ENCODE measurements at places on chromosomes 5 and 9. TPM values are rescaled to one million over a fixed set of nuclear protein-coding genes. Genes with fewer than 3 reads are reported as not detected.

The DHFR gene
- 131 TPM for total RNA-seq

DNA sequence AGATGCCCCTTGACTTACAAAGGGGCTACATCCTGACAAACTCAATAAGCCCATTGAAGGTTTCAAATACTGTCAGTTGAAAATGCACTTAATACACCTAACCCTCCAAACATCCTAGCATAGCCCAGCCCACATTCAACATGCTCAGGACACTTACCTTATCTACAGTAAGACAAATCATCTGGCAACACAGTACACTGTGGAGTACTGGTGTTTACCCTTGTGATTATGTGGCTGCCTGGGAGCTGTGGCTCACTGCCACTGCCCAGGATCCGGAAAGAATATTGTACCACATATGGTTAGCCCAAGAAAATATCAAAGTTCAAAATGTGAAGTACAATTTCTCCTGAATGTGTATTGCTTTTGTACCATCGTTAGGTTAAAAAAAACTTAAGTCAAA is 562.2 kb downstream of the HTR1A start:
- no peak for DNase-seq

The TUSC1 gene
- total RNA-seq: 11.7 TPM

DNA sequence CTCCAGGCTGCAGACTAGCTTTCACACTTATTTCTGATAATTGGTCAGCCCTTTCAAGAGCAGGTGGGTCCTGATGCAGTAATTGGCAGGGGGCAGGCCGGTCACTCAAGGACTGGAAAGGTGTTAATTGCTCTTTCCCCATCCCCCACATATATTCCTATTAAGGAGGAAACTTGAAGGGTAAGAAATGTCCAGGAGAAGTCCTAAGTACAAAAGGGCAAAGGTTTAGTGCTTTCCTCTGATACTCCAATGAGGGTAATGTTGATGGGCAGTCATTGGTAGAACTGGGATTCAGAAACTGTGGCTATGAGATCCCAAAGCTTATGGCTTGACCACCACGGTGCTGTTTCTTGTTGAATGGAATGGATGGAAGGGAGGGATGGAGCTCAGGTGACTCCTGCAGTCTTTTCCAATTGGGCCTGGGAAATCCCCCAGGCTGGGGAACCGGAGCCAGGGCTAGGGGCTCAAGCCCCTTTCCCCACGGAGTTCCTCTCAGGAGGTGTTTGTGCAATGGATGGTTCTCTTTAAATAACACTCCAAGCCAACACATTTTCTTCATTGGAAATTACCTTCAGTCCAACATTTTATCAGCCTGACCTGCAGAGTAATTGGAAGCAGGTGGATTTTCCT is 103.2 kb upstream of the ALDH1B1 start:
- DNase-seq: no peak

The IFNW1 gene
- not detected for total RNA-seq

GRCh38 chr5:816176-816575 is 31.6 kb upstream of the ZDHHC11B start:
- DNase-seq: no peak

DNA sequence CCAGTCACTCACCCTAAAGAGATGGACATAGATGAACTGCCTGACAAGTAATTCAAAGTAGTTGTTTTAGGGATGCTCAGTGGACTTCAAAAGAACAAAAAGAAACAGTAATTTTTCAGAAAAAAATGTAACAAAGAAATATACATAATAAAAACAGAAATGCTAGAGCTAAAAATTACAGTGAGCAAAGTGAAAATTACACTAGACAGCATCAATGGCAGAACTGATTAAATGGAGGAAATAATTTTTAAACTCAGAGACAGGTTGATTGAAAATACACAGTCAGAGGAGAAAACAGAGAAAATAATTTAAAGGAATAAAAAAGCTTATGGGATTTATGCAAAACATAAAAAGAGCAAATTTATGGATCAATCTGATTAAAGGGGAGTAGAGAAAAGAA is 1968.4 kb downstream of the EFNA5 start:
- DNase-seq: no peak

DNA sequence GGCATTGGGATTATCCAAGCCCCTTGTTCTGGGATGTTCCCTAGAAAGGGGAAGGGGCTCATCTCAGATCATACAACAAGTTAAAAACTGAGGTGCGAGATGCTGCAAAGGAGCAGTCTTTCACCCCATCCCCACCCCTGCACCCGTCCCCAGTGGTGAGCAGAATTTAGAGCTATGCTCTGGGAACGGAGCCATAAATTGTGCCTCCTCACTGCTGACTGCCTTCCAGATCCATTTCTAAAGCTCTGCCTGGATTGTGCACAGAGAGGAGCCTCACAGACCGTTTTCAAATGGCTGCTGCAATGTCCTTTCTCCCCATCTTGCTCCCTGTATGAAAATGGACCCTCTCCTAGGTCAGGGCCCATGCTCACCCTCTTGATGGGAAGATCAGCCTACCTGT is 8.3 kb downstream of the SLC25A48 start:
- DNase-seq: no peak

DNA sequence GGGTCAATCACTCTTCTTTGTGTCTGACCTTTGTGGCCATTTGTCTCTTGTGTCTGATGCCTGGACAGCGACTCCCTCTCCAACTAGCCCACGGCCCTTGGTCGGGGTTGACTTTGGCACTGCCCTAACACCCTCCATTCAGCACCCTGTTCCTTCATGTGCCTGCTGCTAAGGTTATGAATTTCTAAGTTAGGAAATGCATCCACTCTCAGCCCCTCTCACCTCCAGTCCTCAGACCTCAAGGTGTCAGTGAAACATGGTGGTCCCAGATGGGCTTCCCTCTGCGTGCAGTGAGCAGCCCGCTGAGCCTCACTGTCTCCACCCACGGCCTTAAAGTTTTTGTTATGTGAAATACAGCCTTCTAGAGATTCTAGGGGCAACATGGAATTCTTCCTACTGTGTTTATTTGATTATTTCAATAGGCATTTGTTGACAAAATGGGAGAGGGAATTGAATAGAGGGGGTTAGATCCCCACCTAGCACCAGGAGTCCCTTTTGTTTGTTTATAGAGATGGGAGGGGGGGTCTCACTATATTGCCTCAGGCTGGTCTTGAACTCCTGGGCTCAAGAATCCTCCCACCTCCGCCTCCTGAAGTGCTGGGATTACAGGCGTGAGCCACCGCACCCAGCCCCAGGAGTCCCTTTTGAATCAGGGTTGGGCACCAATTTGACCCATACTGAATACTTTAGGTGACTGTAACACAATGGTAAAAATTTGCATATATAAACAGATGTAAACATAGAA is 1.6 kb upstream of the GLIPR2 start:
- DNase-seq: no peak

DNA sequence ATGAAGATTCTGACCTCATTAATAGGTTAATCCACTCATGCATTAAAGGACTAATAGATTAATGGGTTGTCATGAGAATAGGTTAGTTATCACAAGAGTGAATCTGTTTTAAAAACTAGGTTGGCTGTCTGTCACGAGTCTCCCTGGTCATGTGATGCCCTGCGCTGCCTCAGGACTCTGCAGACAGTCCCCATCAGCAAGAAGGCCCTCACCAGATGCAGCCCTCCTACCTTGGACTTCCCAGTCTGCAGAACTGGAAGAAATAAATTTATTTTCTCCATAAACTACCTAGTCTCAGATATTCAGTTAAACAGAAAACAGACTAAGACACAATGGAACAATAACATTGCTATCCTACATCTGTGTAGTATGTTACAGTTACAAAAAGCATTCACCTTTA is 227.4 kb downstream of the ASTN2 start:
- DNase-seq: no peak

DNA sequence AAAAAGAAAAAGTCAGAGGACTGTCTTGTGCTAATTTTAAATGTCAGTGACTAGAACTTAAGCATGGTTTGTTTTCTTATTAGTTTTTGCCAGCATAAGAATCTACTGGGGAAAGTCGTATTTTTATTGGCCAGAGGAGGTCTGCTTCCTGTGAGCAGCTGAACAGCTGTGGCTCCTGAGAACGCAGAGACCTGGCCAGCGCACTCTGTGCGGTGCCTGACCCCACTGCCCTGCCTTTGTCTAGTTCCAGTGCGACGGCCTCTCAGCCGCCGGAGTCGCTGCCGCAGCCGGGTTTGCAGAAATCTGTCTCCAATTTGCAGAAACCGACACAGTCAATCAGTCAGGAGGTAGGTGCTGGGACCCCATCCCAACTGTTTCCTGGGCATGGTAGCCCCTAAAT is 42.5 kb downstream of the PRRC2B start:
- DNase-seq: peak; percentile 13

The MROH2B gene
- not detected for total RNA-seq

The FNIP1 gene
- 55.4 TPM for total RNA-seq

The ELP1 gene
- 29.9 TPM for total RNA-seq

The CCL21 gene
- not detected for total RNA-seq

All from LHCN-M2 (cell line).